ENCODE measurements at places on chromosomes 5 and 9. TPM values are rescaled to one million over a fixed set of nuclear protein-coding genes. Genes with fewer than 3 reads are reported as not detected.
A peak's percentile ranks its signal among the peaks of the same experiment; 100 is the strongest.

Gene GBGT1
- total RNA-seq, result 54.9 TPM

Gene HRH2
- total RNA-seq, result 1.8 TPM

Gene RANBP3L
- total RNA-seq, result not detected

Gene CLIC3
- 38.6 TPM for total RNA-seq

Gene LCN10
- total RNA-seq, result not detected

Gene CDC14B
- total RNA-seq, result 24.8 TPM

- DNase-seq, result no peak
Measured at GRCh38 chr9:15843316-15843715, 290.5 kb downstream of the CCDC171 start.

GRCh38 chr5:54383225-54383901 is 72.1 kb upstream of the HSPB3 start:
- no peak for DNase-seq

DNA sequence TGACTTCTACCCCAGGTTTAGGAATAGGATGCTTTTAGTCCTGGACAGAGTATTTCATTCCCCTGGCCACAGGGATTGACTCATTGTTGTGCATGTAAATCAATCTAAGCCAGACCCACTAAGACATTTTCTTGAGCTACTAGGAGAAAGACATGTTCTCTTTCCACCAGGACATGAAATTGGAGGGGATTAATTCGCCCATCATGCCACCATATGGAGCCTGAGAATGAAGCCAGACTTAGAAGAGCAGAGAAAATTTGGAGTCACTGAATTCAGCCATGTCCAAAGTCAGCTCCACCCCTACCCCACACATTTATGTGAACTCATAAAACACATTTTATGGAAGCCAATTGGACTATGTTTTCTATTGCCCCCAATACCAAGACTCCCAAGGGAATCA is 322.5 kb downstream of the NFIB start:
- DNase-seq, result no peak

DNA sequence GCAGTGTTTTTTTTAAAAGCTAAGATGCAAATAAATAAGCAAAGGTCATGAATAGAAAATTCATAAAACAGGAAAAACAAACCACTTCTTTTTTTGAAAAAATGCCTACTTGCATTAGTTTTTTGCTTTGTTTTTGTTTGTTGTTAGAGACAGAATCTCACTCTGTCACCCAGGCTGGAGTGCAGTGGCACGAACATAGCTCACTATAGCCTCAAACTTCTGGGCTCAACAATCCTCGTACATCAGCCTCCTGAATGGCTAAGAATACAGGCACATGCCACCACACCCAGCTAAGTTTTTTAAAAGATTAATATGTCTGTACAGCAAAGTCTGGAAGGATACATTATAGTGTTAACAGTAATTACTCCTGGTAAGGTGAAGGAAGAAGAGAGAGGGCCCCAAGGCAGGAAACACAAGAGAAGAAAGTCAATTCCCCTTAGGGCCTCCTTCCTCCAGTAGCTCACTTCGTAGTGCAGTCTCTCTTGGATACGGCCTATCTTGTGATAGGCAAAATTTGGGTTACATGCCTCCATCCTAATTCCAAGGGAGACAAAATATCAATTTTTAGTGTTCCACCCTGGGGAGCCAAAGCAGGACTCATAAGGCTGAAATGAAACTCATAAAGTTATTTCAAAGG is 15.3 kb downstream of the FAM169A start:
- no peak for DNase-seq

Gene LRRC19
- 0.29 TPM for total RNA-seq

Gene VAV2
- 54.3 TPM for total RNA-seq

Gene TAF9
- 60.2 TPM for total RNA-seq

GRCh38 chr5:96838201-96839070 is 30.7 kb upstream of the ERAP1 start:
- DNase-seq, result no peak

DNA sequence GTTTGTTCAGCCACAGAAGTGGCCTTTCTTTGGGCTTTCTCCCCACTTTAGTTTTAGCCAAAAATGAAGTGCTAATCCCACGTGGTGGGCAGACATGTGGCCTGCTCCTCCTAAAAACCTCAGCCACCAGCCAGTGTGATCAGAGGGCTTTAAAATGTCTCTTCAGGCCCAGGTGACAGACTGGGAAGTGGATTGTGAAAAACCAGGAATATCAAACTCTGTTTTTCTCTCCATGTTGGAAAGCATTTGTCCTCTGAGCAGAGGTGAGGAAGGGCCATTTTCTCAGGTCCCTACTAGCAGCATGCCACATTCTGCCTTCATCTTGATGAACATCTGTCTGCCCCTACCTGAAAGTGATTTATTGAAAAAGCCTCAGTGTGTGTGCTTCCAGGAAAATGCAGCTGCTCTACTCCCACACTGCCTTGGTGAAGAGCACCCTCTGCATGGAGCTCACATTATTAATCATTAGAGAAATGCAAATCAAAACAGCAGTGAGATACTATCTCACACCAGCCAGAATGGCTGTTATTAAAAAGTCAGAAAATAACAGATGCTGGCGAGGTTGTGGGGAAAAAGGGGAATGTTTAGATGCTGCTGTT is 181.2 kb upstream of the DMAC1 start:
- no peak for DNase-seq

GRCh38 chr5:130727830-130728229 is 437.2 kb downstream of the HINT1 start:
- no peak for DNase-seq

DNA sequence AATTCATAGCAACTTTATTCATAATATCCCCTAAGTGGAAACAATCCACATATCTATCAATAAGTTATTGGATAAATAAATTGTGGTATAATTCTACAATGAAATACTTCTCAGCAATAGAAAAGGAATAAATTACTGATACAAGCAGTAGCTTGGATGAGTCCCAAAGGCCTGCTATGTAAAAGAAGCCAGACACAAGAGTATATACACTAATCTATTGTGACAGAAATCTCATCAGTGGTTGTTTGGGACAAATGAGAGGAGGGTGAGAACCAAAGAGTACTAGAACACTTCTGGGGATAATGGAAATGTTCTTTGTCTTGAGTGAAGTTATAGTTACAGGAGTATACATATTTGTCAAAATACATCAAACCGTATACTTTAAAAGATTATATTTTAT is 119.3 kb downstream of the SNCAIP start:
- no peak for DNase-seq

- no peak for DNase-seq
Measured at GRCh38 chr5:96679293-96679692, 17.1 kb downstream of the CAST start.

- no peak for DNase-seq
Measured at GRCh38 chr5:67405755-67406154, 209.2 kb upstream of the CD180 start.

Gene VCP
- total RNA-seq, result 258 TPM

GRCh38 chr5:151251001-151251551 is 1.9 kb upstream of the GM2A start:
- DNase-seq, result no peak

Gene ZNF608
- total RNA-seq, result 37.4 TPM

DNA sequence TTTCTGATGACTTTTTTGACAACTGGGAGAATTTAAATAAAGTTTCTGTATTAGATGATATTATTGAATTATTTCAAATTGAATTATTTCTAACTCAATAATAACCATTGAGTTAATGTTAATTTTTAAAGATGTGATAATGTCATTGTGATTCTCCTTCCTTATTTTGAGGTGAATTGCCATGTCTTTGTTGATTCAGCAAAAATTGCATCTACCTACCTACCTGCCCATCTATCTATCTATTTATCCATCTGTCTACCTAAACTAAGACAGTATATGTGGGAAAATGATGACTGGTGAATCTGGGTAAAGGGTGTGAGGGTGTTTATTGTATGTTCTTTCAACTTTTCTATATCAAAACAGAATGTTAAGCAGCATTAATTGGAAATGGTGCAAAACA is 75.0 kb downstream of the G3BP1 start:
- no peak for DNase-seq

Gene NAIP
- total RNA-seq, result 16.4 TPM

Gene PCDHA7
- total RNA-seq, result 2.5 TPM

DNA sequence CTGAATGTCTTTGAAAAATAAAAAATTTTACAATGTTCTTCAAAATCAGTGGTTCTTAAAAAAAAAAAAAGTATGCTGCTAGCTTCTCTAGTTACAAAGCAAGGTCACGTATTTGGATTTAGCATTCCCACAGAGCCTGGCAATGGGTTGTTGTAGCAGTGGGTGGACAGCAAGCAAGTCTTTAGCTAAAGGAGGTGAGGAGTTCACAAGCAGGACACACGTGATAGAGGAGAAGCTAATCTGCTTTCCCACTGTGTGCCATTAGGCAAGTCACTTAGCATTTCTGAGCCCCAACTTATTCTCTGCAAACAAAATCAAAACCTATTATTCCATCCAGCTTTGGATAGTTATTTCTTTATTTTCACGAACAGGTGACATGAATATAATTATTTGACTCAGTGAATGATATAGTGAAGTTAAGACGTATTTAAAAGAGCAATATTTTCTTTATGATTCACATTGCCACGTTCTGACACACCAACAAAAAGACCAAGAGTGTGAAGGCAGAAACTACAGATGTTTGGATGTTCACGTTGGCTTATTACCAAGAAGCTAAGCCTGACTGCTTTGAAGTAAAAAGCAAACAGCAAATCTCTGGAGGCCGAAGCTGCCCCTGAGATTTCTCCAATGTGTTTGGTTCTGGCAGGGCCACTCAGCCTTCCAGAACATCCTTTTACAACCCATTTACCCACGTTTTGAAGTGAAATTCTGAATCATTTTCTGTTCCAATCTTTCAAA is 612.1 kb upstream of the CDH6 start:
- DNase-seq, result no peak

- DNase-seq, result peak; percentile 68
Measured at GRCh38 chr9:137305060-137305797, 3.2 kb upstream of the NRARP start.

Gene ELOVL7
- total RNA-seq, result 24.3 TPM

Gene CDK9
- total RNA-seq, result 65.8 TPM

GRCh38 chr5:96049398-96050272 is 88.0 kb upstream of the ELL2 start:
- no peak for DNase-seq

GRCh38 chr5:57172466-57173318 is 1.2 kb upstream of the GPBP1 start:
- no peak for DNase-seq

Gene KCNV2
- total RNA-seq, result not detected

DNA sequence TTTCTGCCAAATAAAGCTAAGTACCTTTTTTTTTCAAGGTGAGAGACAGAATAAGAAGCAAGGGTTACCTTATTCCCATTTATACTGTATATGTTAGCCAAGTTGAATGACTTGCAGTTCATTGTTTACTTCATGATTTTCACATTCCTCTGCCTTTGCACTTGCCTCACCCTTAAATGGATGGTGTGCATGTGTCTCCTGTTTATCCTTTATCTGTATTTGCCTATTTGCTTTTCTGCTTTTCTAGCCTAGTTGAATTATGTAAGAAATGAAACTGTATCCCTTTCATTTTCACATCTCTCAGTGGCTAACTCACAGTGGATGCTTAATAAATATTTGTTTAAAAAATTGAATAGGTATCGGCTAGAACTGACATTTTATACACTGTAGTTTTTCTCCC is 200.8 kb upstream of the ST8SIA4 start:
- DNase-seq, result no peak

GRCh38 chr5:145976431-145977155 is 40.2 kb downstream of the SH3RF2 start:
- DNase-seq, result no peak

GRCh38 chr5:172469697-172470096 is 15.4 kb upstream of the SH3PXD2B start:
- no peak for DNase-seq

DNA sequence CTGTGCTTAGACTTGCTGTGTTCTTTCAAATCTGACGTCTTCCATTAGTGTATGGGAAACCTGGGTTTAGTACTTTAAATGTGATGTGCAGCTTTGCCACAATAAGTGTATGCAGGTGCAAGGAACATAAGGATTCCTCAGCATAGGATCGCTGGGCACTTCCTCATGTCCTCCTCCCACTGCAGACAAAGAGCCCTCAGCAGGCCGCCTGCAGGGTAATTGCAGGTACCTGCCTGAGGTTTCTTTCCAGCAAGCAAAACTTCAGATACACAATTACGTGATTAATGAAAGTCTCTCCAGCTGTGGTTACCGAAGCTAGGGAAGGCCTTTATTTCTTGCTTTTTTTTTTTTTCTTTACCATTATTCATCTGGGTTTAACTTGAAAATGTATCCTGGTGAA is 233.1 kb downstream of the RFK start:
- no peak for DNase-seq

- no peak for DNase-seq
Measured at GRCh38 chr5:146426305-146426704, 20.8 kb upstream of the TCERG1 start.

DNA sequence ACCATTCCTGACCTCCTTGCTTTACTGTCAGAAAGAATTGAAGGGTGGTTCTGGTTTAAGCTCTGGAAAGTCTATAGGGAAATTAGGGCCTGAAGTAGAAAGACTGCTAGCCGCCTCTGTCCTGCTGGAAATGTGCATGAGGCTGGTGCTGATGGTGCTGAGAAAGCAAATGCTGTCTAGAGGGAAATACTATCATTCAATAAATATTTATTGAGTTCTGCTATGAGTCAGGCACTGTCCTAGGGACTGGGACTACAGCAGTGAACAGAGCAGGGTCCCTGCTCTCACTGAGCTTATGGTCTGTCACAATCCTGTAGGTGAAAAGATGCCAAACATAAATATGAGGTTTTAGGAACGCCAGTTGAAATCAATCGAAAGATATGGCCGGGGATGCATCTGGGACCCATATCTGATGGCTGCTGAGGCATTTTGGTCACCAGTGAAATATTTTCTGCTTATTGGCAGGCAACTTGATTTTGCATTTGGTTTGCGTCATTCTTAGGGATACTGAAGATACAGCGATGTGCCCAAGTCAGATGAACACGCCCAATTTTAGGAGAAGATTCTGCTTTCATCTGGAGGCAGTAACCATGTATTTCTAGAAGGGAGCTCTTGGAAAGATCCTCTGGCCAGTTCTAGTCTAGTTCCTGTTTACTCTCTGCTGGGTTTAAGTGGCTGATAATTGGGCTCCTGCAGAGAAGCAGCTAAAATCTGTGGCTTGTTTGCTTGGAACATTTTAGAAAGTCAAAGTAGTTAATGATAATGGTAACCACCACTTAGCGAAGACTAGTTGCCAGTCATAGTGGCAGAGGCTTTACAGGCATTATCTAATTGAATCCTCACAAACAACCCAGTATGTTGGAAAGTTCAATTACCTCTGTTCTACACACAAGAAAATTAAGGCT is 73.3 kb downstream of the INSYN2B start:
- no peak for DNase-seq

DNA sequence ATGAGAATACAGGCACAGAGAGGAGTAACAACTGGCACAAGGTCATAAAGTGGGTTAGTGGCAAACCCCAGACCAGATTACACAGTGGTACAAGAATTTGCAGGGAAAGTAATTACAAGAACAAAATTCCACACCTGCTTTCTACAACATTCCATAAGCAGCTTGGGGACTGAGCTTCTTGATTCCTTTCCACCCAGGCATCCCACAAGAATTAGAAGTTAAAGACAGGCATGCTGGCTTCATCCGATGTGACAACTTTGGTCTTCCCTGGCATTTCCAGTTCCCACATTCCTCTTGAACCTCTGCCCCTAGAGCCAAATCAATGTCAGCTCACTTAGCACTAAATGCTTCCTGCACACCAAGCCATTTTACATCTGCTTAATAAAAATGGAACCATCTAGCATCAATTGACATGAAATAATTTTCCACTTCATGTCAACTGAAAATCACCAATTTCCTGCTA is 435.8 kb upstream of the PAPPA start:
- no peak for DNase-seq
